AML-193 (cell line): ENCODE measurements at places on chromosomes 11 and 22.

DNA sequence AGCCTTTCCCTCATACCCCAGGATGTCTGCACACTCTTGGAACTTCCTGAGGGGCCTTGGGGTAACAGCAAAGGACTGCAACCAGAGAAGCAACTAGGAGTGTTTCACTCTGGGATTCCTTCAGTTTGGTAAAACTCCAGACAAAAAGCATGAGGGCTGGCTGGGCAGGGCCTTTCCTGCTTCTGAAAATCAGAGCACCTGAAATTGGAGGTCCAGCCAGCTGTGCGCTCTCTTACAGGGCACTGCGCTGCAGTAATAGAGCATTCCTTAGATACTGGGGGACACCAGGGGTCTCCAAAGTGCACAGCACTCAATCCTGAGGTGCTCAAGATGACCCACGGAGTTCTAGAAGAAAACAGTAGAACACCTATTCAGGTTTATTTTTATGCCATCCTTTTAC, 49.7 kb downstream of the PLEKHA7 start:
- DNase-seq: no peak

- no peak for DNase-seq
Measured at GRCh38 chr11:63910675-63911074, 6.3 kb downstream of the RCOR2 start.

GRCh38 chr11:75467311-75467710, 34.3 kb upstream of the KLHL35 start:
- no peak for DNase-seq

DNA sequence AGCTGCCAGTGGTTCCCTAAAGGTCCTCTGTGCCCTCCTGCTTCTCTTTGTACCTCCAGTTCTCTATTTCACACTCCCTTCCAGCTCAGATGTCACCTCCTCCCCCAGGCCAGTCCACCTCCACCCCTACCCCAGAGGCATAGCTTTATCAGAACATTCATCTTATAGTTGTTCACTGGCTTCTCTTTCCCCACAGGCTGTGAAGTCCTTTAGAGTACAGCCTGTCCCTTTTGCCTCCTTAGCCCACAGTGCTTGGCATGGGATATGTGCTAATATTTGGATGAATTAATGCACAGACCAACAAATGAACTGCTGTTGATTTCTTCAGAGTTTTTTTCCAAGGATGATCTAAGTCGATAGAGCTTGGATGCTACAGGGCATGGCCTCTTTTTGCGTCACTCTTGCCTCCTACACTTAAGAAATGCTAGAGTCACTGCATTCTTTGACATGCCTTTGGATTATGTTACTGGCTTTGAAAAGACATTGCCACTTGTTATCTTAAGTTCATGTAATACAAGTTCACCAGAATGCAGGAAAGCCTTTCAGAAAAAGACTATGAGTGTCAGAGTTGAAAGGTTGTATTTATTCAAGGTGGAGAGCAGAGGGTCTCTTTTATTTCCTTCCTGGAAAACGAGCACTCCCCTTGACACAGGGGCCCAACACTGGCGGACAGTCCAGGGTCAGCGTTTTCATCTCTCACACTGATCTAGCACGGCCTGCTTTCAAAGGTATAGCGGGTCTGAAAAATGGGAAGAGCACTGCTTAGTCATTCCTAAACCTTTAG, 75.7 kb downstream of the PISD start:
- DNase-seq: no peak

GRCh38 chr11:122030286-122030685, 85.7 kb downstream of the BLID start:
- no peak for DNase-seq

GRCh38 chr11:88304352-88304751, 33.2 kb downstream of the CTSC start:
- no peak for DNase-seq

DNA sequence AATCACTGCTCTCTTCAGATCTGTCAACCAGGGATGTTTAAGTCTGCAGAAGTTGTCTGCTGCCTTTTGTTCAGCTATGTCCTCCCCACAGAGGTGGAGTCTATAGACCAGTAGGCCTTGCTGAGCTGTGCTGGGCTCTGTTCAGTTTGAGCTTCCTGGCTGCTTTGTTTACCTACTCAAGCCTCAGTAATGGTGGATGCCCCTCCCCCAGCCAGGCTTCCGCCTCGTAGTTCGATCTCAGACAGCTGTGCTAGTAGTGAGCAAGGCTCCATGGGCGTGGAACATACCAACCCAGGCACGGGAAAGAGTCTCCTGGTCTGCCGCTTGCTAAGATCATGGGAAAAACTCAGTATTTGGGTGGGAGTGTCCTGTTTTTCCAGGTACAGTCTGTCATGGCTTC, 27.6 kb upstream of the CASP12 start:
- DNase-seq: no peak

- no peak for DNase-seq
Measured at GRCh38 chr11:118699506-118700220, 20.2 kb upstream of the TREH start.

GRCh38 chr11:24515632-24516031, 18.8 kb downstream of the LUZP2 start:
- no peak for DNase-seq

- DNase-seq: no peak
Measured at GRCh38 chr11:110527146-110527545, 97.4 kb downstream of the FDX1 start.

DNA sequence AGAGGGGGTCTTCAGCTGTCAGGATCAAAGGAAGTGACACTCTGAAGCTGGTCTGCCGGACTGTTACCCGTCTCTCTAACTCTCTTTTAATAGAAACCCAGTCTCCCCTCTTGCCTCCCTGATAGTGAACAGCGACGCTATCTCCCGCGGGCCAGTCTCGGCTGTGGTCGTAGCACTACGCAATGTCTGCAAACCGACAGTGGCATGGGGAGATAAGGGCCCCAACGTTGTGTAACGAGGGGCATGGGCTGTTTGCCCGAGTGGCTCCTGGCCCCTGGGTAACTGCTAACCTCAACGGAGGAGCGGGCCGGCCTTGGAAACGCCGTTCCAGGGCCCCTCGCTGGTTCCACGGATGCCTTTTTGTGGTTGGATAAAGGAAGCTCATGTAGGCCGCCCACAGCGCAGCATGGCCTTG, 23.3 kb downstream of the ZBTB16 start:
- peak; percentile 88 for DNase-seq

GRCh38 chr11:70067591-70068341, 10.4 kb upstream of the ANO1 start:
- no peak for DNase-seq

- no peak for DNase-seq
Measured at GRCh38 chr11:133925756-133926155, 31.0 kb downstream of the IGSF9B start.

DNA sequence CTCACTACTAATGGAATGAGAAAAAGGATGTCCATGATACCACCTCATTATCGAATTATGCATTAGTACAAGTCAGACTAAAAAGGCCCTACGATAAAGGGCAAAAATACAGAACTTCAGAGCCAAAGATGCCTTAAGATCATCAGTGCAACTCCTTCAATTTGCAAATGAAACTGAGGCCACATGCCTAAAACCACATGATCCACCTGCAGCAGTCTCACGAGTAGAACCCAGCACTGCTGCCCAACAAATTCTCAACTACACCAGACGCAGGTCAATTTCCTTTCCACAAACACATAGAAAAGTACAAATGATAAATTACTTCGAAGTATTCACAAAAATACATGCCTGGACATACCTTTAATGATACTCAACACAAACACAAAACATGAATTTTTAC, 20.1 kb downstream of the KMT5B start:
- no peak for DNase-seq

GRCh38 chr11:43948341-43949225, 6.1 kb downstream of the C11orf96 start:
- DNase-seq: no peak

DNA sequence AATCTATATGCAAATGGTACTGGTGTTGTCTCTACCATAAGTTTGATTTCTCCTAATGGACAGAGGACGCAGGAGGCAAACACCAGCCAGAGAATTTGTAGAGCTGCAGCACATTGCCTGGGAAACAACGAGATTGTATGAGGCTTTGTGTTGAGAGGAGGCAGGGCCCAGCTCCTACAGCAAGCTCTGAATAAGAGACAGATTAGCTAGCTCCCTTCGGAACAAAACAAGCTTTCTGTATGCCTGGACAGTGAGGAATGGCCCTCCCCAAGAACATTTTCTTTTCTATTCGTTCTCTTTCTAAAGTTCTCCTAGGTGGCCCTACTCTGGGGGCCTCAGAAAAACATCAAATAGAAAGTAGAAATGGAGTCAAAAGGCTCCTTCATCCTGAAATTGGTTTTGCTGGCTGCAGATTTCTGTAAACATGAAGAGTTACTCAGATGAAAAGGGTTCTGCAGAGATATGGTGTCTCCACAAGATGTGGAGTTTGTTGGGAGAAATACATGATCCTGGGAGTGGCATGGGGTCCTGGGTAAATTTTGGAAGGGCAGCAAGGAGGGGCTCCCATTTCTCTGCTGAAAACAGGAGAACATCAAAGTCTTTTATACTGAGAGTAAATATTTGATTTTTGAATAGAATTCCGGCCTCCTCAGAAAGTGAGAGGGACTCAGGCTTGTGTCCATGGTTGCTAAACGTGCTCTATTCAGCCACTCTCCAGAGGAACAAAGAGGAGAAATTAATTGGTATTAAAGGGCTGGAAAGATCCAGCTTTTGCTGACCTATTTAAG, 6.8 kb upstream of the HEPACAM start:
- no peak for DNase-seq
